ENCODE measurements at places on chromosomes 16 and 17.
A peak's percentile ranks its signal among the peaks of the same experiment; 100 is the strongest.

GRCh38 chr17:16877099-16877498 is 94.8 kb downstream of the TNFRSF13B start:
- H3K27me3 ChIP-seq = peaks cover 4% of the 10 kb centered on the region
- no peaks in the 10 kb centered on the region for H3K36me3 ChIP-seq
- H3K4me3 ChIP-seq = no peak overlapping the region
- H3K27ac ChIP-seq = no peak overlapping the region
- H3K4me1 ChIP-seq = no peaks in the 10 kb centered on the region
- DNase-seq = no peak

GRCh38 chr17:46832945-46833839 is 14.7 kb upstream of the WNT3 start:
- peaks cover 3% of the 10 kb centered on the region for H3K27me3 ChIP-seq
- H3K4me1 ChIP-seq = peaks cover 7% of the 10 kb centered on the region
- no peak overlapping the region for H3K4me3 ChIP-seq
- peak overlapping the region; percentile 32 for H3K27ac ChIP-seq

DNA sequence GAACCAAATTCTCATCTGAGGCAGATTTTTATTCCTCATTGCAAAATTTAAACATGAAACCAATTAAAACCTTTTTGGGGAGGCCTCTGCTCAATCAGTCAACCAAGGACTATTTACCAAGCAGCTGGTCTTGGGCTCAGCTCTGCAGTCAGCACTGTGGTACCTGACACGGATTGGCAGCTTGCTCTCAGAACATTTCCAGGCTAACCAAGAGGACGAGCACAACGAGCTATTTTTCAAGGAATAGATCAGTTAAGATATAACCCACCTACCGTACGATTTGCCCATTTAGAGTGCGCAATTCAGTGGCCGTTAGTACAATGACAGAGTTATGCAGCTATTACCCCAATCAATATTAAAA is 26.4 kb upstream of the KLHDC4 start:
- H3K4me3 ChIP-seq = no peak overlapping the region
- H3K4me1 ChIP-seq = peaks cover 25% of the 10 kb centered on the region
- no peaks in the 10 kb centered on the region for H3K36me3 ChIP-seq
- no peak overlapping the region for H3K27ac ChIP-seq
- no peaks in the 10 kb centered on the region for H3K27me3 ChIP-seq

DNA sequence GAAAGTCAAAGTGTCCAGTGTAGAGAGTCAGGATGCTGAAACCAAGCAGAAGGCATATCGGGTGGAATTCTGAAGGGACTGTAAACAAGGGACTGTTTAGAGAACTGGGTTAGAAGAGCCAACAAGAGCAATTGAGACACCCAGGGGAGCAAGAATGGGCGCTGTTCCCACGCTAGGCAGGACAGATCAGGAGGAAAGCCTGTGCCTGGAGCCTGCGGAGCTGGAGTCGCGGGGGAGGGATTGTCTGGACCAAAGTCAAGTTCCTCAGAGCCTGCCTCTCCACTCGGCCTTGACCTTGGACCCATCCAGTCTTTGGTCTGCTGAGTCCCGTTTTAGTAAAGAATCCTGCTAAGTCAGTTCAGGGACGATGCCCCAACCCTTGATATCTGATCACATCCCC is 14.7 kb upstream of the KLHL36 start:
- no peaks in the 10 kb centered on the region for H3K36me3 ChIP-seq
- no peak for DNase-seq
- H3K27ac ChIP-seq = no peak overlapping the region
- peaks cover 10% of the 10 kb centered on the region for H3K4me1 ChIP-seq
- no peak overlapping the region for H3K4me3 ChIP-seq

- DNase-seq = no peak
- H3K27ac ChIP-seq = no peak overlapping the region
- no peak overlapping the region for H3K4me3 ChIP-seq
- no peaks in the 10 kb centered on the region for H3K27me3 ChIP-seq
- peaks cover 19% of the 10 kb centered on the region for H3K4me1 ChIP-seq
Observed at GRCh38 chr17:17304521-17304985, 1.4 kb downstream of the NT5M start.

DNA sequence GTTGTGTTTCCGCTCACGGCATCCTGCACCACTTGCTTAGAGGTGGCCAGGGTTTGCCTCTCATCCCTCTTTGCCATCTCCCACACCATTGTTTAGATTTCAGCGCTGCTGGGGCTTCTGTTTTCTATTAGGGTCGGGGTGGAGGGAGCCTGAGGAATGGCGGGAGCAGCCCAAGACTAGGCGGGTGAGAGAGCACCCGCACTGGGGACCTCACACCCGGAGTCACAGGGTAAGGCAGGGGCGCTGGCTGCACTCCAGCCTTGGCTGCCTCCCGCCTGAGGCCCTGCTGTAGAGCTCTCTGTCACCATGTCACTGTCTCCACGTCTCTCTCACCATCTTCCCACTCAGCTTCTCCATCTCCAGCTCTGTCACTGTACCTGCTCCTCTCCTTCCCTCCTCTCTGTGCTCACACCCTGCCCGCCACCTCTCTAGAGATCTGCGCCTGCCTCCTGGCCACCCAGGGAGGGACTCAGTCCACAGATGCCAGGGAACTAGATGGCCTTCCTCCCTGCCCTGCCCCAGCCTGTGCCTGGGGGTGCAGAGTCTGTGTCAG is 32.8 kb upstream of the ABCC3 start:
- peaks cover 14% of the 10 kb centered on the region for H3K4me1 ChIP-seq
- H3K27me3 ChIP-seq = peaks cover 37% of the 10 kb centered on the region
- H3K36me3 ChIP-seq = no peaks in the 10 kb centered on the region
- no peak overlapping the region for H3K4me3 ChIP-seq
- DNase-seq = no peak

DNA sequence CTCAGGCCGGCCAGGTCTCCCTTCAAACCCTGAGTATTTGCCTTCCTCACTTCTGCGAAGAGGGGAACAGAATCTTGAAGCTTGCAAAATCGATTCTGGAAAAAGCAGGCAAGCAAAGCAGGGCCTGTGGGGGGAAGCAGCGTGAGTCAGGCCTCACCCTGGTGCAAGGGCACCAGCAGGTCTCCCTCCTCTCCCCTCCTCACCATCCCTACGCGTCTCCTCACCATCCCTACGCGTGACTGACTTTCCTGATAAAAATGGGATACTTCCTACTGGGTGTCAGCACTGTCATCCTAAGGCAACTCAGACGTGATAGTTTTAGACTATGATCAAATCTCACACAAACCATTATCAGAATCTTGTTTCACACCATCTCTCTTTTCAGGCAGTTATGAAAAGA is 12.1 kb downstream of the CMTM3 start:
- no peaks in the 10 kb centered on the region for H3K27me3 ChIP-seq
- DNase-seq = no peak
- no peak overlapping the region for H3K27ac ChIP-seq
- peaks cover 21% of the 10 kb centered on the region for H3K4me1 ChIP-seq
- H3K4me3 ChIP-seq = no peak overlapping the region
- H3K36me3 ChIP-seq = peaks cover 39% of the 10 kb centered on the region

DNA sequence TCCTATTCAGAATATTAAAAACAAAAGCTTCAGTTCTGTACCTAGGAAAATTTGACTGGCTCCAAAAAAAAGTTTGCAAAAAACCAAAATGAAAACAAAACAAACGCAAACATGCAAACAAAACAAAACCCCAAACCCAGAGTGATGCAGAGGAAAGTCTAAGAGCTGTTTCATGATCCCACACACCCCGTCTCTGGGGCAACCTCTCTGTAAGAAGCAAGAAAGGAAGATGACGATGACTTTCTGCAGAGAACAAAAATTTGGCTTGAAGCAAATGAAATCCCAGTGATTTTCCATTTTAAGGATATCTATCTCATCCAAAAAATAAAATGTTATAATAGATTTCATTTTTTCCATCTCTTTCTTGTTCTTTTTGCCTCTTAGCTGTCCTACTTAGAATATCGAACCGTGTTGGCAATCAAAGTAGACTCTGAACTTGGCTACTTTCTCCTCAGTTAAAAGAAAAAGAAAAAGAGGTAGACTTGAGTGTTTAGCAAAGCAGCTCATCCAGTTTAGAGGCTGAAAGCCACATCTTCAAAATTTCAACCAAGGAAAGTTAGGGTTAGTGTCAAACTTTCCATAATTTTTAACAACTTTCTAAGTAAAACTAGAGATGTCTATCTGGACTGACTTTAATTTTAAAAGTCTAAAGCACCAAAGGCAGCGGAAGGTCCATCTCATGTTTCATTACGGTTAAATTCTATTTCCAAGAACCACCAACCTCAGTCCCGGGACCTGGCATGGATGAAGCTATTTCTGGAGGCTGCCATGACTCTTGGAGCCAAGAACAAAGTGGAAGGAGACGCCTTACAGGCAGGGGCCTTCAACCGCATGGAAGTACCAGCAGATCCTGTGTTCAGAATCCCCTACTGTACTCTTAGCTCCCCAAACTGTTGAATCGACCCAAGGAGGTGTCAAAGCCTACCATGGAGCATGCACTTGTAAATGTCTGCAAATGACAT is 180.8 kb downstream of the XYLT1 start:
- no peak overlapping the region for H3K4me3 ChIP-seq
- peak overlapping the region; percentile 23 for H3K27ac ChIP-seq
- no peaks in the 10 kb centered on the region for H3K4me1 ChIP-seq
- no peaks in the 10 kb centered on the region for H3K27me3 ChIP-seq

GRCh38 chr17:2948721-2949468 is 114.5 kb downstream of the OR1D5 start:
- no peak overlapping the region for H3K27ac ChIP-seq
- no peaks in the 10 kb centered on the region for H3K27me3 ChIP-seq
- DNase-seq = no peak
- no peaks in the 10 kb centered on the region for H3K36me3 ChIP-seq
- peaks cover 4% of the 10 kb centered on the region for H3K4me1 ChIP-seq

DNA sequence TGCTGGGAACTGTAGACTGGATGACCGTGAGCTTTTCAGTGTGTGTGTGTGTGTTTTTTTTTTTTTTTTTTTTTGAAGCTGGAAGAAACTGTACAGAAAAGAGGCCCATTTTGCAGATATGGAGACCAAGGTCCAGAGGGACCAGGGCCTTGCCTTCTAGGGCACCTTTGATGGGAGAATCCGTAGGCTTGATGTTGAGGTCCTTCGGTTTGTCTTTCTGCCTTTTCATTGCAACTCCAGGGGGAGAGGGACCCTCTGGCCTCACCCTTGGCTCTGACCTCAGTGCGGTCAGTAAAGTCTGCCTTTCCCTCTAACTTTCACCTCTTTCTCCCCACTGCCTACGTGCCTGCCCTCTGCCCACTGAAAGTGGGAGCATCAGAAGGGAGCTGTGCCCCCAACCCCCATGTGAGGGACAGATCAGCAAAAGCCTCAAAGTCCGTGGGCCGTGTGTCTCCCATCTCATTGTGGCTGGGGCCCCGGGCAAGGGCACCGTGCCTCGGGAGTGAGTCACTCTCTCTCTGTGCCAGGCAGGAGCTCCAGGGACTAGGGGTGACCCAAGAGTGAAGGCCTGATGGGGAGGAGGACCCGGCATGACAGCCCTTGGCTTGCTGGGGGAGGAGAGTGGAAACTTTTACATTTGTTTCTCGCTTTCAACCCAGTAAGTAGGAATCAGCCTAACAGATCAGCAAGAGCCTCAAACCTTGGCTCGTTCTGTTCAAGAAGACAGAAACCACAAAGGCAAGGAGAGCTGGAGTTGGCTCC is 123.6 kb downstream of the CMIP start:
- no peak for DNase-seq
- no peak overlapping the region for H3K4me3 ChIP-seq
- no peaks in the 10 kb centered on the region for H3K36me3 ChIP-seq
- no peaks in the 10 kb centered on the region for H3K27me3 ChIP-seq
- H3K4me1 ChIP-seq = peaks cover 41% of the 10 kb centered on the region

All from suprapubic skin (tissue), 4 donors.